CD4-positive, alpha-beta memory T cell (primary cell): ENCODE measurements at places on chromosomes 1 and 21.

DNA sequence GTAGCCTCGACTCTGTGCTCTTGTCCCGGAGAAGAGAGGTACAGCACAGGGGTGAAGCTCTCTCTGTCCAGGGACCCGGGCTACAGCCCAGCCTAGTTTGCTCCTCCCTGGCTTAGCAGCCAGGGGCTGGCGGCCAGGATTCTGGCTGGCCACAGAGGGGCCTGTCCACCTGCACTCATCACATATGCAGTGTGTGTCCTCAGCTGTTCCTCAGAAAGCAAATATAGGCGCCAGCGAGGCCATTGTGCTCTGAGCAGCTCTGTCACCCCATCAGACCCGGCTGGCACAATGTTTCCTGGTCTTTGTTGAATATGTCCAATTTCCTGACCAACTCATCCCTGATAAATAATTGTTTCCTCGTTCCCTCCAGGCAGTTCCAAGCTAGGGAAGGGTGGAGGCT lies 28.5 kb downstream of the KCND3 start:
- no peak for DNase-seq

DNA sequence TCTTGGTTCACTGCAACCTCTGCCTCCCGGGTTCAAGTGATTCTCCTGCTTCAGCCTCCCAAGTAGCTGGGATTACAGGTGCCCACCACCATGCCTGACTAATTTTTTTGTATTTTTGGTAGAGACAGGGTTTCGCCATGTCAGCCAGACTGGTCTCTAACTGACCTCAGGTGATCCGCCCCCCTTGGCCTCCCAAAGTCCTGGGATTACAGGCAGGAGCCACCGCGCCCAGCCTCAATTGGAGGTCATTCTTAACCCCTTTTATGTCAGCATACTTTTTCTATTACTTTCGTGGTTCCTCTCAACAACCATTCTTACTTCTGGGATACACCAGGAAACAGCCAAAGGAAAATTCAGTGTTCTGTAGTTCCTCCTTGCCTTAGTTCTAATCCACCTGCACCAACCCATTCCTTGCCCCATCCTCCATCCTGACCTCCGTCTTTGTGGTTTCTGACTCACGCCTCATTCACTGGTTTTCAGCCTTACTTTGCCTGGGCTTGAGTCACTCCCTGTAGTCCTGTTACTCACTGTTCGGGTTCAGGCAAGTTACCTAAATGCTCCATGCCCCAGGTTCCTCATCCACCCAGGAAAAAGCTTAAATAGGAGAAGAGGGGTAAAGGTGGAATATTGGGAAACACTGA lies 12.9 kb upstream of the BCL10 start:
- DNase-seq: no peak

DNA sequence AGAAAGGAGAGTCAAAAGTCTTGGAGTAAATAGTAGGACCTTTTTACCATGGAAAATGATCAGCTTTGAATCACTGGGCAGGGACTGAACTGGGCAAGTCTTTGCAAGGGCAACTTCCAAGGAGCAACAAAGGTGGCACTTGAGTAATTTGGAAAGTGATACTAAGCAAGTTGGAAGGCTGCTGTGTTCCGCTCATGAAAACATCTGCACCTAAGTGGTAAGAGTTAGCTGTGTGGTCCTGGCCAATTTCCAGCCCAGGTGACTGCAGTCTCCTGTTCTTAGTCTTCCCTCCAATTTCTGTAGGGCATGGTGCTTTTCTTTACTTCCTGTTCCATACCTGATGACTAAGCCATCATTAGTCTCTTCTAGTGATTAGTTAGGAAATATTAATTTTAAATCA lies 35.5 kb upstream of the PRDM2 start:
- no peak for DNase-seq

- no peak for DNase-seq
These were observed at the start of gene NES for GRCh38 chr1:156676820-156677615. TSS of gene NES (minus strand) at chr1:156677407. CDS start at chr1:156677264, 143 bp downstream.

DNA sequence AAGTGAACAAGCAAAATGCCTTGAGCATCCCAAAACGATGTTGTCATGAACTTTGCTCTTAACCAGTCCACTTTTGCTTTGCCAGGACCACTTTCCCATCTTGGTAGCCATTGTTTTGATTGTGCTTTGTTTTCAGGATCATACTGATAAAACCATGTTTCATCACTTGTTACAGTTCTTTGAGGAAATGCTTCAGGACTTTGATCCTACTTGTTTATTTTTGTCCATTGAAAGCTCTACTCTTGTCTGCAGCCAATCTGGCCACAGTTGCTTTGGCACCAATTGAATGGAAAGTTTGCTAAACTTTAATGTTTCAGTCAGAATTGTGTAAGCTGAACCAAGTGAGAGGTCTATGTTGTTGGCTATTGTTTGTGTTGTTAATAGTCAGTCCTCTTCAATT lies 12.8 kb downstream of the PLPPR4 start:
- no peak for DNase-seq
